ENCODE measurements at places on chromosomes 12 and 14.
A peak's percentile ranks its signal among the peaks of the same experiment; 100 is the strongest.

GRCh38 chr12:49796606-49797448 is 31.4 kb downstream of the NCKAP5L start:
- no peak for DNase-seq

- no peak for DNase-seq
Measured at GRCh38 chr12:6058481-6059161, 65.8 kb downstream of the VWF start.

DNA sequence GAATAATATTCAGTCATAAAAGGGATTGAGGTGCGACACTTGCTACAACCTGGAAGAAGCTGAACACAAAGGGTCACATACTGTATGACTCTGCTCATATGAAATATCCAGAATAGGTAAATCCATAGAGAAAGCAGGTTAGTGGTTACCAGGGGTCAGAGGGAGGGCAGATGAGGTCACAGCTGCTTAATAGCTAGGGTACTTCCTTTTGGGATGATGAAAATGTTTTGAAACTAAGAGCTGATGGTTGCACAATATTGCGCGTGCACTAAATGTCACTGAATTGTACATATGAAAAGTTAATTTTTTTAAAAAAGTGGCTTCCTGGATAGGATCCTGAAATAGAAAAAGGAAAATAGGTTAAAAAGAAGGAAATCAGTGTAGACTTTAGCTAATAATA is 23.8 kb downstream of the NEUROD4 start:
- no peak for DNase-seq

GRCh38 chr12:112998987-112999767 is 20.9 kb downstream of the OAS2 start:
- DNase-seq, result no peak

GRCh38 chr12:19764408-19764807 is 325.1 kb downstream of the AEBP2 start:
- DNase-seq, result no peak

DNA sequence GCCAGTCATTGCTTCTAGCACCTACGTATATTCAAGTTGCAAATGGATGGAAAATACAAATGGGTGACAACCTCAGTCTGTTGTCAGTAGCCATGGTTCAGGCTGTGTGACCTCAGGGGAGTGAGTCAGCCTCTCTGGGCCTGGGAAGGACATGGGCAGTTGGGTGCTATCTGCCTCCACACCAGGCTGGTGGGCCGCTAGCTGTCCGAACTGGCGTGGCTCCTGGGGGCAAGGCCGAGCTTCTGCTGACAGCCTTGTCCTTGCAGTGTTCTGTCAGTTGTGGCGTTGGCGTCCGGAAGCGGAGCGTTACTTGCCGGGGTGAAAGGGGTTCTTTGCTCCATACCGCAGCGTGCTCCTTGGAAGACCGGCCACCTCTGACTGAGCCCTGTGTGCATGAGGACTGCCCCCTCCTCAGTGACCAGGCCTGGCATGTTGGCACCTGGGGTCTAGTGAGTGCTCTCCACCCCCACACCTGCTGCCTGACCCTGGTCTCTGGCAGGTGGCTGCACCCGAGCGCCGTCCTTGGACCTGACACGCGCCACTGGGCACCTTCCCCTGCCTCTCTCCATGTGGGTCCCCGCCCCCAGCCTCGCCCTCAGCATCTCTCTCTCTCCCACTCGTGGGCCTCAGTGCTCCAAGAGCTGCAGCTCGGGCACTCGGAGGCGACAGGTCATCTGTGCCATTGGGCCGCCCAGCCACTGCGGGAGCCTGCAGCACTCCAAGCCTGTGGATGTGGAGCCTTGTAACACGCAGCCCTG is 17.1 kb downstream of the PAPLN start:
- DNase-seq, result no peak

DNA sequence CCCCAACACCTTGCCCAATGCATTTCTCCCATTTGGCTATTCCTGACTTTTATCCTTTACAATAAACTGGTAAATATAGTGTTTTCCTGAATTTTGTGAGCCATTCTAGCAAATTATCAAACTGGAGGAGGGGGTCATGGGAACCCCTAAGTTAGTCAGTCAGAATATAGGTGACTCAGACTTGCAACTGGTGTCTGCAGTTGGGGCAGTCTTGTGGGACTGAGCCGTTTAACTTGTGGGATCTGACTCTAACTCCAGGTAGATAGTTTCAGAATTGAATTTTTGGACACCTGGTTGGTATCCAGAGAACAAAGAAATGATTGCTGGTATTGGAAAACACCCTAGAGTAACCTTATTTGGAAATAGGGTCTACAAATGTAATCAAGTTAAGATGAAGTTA is 133.4 kb downstream of the CEP83 start:
- no peak for DNase-seq

DNA sequence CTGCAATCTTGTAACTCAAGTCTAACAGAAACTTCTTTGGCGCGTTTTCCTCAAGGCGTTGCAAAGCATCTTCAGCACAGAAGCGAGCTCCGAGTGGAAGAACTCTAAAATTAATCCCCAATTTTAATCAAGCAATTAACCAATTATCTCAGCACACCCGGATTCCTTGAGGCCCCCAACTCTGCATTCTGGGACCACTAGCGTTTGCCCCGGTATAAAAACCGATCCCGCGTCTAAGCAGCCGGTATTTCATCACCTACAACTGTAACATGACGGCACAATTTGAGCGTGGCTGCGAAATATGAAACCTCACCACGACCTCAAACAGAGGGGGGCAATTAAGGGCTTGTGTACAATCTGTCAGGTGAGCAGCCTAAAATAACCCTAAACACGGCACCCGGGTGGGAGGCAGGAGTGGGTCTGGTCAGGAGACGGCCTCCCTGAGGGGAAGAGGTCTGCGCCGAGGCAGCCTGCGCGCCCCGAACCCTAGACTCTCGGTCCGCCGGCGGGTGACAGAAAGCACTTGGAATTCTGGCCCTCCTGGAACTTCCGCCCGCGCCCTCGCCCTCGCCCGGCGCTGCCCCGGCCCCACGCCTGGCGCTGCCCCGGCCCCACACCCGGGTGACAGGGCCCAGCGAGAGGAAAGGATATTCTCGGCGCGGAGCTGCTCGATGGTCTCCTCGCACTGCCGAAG is 594 bp downstream of the ZCCHC8 start:
- DNase-seq, result peak; percentile 18

DNA sequence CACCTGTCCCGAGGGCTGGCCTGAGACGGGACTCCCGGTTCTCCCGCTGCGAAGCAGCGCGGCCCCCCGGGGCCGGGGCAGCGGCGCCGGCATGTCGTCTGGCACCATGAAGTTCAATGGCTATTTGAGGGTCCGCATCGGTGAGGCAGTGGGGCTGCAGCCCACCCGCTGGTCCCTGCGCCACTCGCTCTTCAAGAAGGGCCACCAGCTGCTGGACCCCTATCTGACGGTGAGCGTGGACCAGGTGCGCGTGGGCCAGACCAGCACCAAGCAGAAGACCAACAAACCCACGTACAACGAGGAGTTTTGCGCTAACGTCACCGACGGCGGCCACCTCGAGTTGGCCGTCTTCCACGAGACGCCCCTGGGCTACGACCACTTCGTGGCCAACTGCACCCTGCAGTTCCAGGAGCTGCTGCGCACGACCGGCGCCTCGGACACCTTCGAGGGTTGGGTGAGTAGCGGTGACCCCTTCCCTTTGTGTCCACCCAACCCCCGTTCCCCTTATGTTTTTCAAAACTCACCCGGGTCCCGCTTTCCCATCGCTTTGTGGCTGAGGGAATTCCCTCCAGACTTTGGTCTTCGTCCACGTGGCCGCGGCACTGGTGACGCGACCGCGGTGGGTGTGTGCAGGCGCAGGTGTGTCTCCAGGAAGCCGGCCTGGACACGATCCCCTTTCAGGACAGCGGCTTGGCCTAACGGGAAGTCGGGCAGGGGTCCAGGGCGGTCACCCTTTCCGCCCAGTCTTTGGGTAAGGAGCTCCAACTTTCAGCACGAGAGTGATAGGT is 826 bp downstream of the PRKCH start:
- DNase-seq, result no peak

- DNase-seq, result no peak
Measured at GRCh38 chr12:121653999-121654398, 15.5 kb downstream of the MORN3 start.

- no peak for DNase-seq
Measured at GRCh38 chr12:112381406-112381882, 787 bp downstream of the HECTD4 start.

DNA sequence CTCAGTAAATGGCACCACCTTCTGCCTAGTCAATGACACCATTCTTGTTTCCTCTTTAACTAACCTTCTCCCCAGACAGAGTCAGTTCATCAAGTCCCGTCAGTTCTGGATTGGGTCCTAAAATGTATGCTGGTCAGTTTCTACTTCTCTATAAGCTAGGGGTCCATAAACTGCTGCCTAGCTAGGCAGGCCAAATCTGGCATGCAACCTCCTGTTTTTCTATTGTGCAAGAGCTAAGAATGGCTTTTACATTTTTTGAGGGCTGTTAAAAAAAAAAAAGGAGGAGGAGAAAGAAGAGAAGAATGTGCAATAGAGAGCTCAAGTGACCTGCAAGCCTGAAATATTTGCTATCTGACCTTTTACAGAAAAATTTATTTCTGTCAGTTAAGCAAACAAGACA is 6.4 kb upstream of the TMED10 start:
- no peak for DNase-seq

DNA sequence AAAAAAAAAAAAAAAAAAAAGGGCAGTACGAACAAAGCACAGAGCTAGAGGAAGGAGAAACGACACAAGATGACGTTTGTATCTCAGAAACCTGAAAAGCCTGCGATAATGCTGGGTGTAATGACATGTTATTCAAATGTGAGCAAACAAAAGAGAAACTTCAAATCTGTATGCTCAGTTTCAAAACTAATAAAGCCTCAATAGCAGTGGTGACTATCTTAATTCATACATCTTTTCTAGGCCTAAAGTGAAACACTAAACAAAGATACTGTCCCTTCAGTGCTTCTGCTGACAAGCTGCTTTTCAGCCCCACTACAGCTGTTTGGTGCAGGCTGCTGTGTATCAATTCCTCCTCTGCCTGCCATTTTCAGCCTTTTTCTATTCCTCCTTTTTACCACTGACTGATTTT is 15.8 kb downstream of the ITPR2 start:
- DNase-seq, result no peak

DNA sequence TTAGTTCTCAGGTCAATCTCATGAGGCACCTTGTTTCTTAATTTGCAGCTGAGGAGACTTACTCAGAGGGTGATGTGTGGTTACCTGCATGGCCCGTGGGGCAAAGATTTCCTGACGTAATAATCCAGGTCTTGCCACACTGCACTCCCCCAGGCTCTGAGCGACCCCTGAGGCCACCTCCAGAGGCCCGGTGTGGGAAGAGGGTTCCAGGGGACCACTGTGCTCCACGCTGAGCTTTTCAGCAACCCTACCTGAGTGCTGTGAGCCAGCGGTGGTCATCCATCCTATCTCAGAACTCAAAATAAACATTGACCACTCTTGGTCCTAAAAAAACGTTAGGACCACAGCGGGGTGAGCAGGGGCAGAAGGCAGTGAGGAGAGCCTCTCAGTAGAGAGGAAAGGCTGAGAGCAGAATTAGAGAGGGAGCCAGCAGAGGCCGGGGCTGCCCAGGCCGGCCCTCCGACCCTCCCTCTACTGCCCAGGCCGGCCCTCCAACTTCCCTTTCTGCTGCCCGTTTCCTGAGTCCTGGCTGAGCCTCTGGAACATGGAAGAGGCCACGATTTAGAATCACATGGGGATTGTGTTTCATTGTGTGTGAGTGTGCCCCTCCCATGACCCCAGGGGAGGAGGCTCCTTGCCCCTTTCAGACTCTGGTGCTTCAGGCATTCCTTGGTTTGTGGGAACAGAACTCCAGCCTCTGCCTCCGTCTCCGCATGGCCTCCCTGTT is 188.2 kb upstream of the DIO3 start:
- no peak for DNase-seq

DNA sequence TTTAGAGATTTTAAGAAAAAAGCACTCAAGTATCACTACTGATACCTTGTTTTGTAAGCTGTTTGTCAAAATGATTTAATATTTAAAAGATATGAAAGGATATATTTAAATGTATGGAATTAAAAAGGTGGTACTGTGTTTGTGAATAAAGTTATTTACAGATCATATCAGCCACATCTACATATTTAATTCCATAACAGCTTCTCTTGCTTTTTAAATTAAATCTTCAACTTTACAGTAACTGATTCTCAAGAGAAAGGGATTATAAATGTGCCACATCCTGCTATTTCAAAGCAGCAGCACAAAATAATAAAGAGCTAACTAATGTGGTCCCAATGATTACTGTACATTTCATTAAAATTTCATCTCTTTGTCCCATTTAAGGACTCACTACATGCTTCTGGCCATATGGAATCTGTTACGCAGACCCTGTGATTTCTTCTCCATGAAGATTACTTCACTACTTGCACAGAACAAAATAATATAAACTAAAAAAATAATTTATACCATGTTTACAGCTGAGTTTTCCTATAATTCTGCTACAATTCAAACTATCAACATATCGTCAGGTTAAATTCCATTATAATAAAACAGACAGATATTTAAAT is 117.8 kb downstream of the MED13L start:
- DNase-seq, result no peak

DNA sequence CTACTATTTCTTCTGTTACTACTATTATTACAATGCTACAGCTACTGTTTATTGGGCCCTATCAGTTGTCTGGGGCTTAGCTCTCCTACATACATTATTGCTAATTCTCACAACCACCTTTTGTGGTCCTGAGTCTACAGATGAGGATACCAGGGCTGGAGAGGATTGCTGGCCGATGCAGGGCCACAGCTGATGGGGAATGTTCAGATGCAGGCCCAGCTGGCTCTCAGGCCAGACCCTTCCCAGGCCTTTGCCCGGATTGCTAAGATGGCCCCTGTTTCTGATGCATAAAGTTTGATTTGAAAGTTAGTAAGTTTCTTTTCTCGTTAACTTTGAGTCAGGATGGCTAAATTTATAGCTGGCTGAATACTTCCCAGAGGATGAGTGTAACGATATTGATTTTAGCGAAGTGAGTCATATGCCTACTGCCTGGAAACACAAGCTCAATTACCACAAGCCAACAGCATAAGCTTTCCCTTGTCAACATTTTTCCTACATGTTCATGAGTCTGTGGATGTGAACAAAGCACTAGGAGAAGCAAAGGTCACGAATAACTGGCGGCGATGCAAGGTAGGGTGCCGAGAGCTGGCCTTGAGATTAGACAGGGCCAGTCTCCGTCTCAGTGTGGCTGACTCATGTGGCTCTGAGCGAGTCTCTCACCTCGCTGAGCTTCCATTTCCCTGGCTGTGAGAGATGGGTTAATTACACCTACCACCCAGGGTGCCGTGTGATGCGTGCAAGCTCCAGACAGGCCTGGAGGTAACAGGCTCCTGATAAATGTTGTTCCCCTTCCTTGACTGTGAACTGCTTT is 111.0 kb downstream of the BEGAIN start:
- no peak for DNase-seq

DNA sequence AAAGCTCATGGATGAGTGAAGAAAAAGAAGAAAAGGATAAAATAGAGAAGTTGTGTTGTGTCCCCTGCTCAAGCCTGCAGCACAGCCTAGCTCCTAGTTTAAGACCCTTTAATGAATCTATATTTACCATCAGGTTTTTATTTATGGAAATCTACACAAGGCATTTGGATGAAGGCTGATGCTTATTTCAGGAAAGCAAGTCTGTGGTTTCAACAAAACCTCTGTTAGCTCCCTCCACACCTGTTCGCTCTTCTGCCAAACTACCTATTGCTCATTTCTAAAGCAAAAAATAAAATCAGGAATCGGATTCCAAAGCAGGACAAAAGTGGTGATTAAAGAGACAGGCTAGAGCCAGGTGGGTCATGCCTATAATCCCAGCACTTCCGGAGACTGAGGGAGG is 18.9 kb upstream of the MAP3K9 start:
- DNase-seq, result no peak

Data from activated CD4-positive, alpha-beta T cell treated with anti-CD3 and anti-CD28 coated beads for 24 hours (primary cell).